ENCODE measurements at places on chromosomes 3 and 15.

DNA sequence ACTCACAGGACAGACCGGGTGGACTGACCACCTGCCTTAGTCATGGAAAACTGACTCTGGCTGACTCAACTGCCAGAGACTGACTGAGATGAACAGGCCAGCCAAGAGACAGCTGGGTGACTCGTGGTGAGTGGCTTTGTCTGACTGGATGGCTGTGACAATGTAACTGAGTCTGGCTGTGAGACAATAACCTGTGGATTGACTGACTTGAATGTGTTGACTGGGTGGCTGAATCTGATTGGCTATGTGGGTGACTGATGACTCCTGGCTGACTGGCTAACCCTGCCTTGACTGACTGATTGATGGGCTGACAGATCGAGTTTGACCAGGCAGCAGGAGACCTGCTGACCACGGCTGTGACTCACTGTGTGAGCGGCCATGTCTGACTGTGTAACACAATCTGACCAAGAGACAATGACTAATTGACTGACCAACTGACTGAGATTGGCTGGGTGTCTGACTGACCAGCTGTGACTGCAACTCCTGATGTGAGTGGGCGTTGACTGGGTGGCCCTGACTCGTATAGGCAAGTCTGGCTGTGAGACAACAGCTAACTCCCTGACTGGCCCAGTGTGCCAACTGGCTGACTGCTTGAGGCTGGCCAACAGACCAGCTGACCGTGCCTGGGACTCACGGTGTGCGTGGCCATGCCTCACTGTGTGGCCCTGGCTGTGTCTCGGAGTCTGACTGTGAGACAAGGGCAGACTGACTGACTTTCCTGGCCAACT is 509.1 kb downstream of the SHQ1 start:
- no peak for DNase-seq

GRCh38 chr3:177946497-177946896 is 589.7 kb upstream of the KCNMB2 start:
- no peak for DNase-seq

DNA sequence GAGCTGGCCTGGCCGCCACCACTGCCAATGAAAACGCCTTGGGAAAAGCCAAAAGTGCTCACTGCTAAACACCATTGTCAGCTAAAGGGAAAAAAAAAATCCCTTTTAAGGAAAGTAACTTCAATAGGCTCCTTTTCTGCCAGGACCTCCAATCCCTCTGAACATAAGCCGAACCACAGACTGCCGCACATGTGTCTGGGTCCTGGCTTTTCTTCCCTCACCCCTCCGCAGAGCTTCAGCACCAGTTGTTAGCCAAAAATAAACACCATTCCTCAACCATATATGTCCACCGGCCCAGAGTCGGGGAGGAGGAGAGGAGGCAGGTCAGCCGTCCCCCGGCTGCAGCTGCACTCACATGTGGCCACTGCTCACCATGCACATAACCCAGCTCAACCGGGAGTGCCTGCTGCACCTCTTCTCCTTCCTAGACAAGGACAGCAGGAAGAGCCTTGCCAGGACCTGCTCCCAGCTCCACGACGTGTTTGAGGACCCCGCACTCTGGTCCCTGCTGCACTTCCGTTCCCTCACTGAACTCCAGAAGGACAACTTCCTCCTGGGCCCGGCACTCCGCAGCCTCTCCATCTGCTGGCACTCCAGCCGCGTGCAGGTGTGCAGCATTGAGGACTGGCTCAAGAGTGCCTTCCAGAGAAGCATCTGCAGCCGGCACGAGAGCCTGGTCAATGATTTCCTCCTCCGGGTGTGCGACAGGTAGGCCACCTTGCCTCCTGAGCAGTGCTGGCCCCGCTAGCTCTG is at the start of gene FBXL22:
FBXL22 (plus strand) TSS at position 350 of the 753 bp plus-strand sequence; CDS start at position 356, 6 bp downstream.
- DNase-seq: no peak

DNA sequence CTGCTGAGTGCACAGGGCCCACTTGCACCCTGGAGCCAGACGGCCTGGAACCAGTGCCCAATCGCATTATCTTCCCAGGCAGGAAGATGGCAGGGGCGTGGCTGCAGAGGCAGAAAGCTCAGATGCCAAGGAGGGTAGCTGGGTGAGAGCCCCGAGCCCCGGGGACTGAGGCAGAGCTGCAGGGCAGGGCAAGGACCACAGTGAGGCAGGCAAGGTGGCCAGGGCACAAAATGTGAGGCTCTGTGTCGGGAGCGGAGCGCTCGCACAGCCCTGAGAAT is 1.6 kb upstream of the CCDC33 start:
- DNase-seq: no peak

GRCh38 chr3:163722405-163722804 is 1355.9 kb downstream of the SI start:
- DNase-seq: no peak

- DNase-seq: no peak
These were observed 663.6 kb downstream of the NLGN1 start for GRCh38 chr3:174061162-174061561.

- peak; percentile 30 for DNase-seq
These were observed 409.8 kb upstream of the TMCO5A start for GRCh38 chr15:37524601-37525000.

DNA sequence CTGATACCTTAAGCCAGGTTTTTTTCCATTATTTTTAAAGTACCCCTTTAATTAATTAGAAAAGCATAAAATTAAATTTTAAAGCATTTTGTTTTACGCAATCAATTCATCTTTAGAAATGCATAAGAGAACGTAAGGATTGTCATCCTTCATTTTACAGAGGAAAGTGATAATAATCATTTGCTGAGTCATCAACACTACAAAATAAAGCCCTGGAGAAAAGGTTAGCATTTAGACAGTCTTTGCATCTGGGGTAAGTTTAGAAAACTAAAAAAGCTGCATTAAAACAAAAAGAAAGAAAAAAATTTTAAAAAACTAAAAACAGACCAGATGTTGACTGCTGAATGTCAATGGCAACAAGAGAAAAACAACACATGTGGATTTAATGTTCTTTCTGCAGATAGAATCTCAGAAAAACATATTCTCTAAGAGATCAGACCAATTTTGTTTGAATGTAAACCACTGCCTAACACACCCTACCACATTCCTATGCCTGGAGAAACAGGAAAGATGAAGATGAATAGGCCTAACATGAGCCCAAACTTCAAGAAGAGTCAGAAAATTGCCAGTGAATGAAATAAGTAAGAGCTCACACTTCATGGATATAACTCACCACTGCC is 59.9 kb downstream of the SUCNR1 start:
- DNase-seq: peak; percentile 37

- peak; percentile 20 for DNase-seq
These were observed 513 bp downstream of the CLASP2 start for GRCh38 chr3:33717616-33717865.

DNA sequence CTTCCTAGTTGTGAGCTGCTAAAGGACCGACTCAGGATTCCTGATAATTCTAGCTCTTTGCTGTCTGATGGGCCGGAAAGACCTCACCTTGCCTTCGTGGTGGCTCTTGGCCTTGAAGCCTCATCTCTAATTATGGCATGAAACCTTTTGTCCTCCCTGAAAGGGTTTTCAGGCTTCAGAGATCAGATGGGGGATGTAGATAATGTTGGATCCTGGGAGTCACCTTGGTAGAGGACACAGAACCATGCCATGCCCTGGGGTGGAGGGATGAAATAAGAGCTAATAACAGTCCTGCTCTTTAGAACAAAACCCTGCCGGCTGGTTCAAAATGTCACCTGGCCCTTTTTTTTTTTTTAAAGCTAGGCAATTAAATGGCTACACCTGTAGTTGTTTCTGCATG is 50.8 kb upstream of the SYN2 start:
- no peak for DNase-seq

- no peak for DNase-seq
These were observed 24.0 kb upstream of the DGKG start for GRCh38 chr3:186385856-186386602.

DNA sequence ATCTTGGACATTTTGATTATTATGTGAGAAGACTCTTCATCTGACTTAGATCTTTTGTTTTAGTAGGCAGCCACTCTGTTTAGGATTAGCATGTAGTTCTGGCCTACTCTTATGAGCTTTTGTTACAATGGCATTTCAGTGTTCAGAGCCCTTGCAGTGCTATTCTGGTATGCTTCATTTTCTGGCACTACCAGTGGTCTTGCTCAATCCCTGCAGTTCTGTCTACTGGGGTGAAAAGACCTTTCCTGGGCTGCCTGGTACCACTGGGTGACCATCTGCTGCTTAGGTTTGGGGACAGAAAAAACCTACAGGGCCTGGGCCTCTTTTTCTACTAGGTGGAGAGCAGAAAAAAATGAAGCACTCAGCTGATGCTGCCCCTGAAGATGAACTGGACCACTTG is 42.5 kb downstream of the IL16 start:
- DNase-seq: no peak

DNA sequence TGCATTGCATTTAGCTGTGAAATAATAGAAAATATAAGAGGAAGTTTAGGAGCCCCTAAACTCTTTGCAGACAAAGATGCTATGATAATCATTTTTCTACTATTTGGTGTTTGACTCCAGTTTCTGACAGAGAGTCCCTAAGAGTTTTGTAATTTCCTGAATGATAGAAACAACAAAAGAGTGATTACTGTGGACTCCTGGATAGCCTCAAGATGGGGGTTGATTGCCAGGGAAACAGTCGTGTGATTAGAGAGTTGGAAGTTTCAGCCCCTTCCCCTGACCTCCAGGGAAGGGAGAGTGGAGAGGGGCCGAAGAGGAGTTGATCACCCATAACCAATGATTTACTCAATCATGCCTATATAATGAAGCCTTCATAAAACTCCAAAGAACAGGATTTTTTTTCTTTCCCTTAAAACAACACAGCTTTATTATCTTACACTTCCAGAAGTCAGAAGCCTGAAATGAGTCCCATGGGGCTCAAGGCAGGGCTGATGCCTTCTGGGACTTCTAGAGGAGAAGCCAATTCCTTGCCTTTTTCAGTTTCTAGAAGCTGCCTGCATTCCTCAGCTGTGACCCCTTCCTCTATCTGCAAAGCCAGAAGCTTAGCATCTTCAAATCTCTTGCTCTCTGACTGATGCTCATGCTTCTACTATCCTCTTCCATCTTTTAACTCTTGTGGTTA is 292.3 kb upstream of the ZPLD1 start:
- DNase-seq: no peak

- DNase-seq: no peak
These were observed 9.2 kb downstream of the HSPBAP1 start for GRCh38 chr3:122784436-122784835.

GRCh38 chr3:182925944-182926337 is 54.4 kb downstream of the DCUN1D1 start:
- DNase-seq: no peak

- DNase-seq: no peak
These were observed 225.0 kb upstream of the RASGRP1 start for GRCh38 chr15:38789566-38789965.

DNA sequence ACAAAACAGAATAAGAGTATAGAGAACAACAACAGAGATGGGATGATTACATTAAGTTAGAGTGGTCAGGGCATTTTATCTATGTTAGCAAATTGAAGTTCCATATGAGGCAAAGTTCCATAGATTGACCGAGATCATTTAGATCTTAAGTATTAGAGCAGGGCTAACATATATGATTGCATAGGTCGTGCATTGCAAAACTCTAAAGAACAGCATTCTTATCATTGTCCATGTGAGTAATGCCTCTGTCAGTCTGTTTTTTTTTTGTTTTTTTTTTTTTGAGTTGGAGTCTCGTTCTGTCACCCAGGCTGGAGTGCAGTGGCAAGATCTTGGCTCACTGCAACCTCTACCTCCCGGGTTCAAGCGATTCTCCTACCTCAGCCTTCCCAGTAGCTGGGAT is 341.7 kb upstream of the KCNH8 start:
- no peak for DNase-seq
